ENCODE measurements at places on chromosomes 1 and 21.

- no peak for DNase-seq
These were observed 11.2 kb downstream of the KANK4 start for GRCh38 chr1:62307895-62308492.

DNA sequence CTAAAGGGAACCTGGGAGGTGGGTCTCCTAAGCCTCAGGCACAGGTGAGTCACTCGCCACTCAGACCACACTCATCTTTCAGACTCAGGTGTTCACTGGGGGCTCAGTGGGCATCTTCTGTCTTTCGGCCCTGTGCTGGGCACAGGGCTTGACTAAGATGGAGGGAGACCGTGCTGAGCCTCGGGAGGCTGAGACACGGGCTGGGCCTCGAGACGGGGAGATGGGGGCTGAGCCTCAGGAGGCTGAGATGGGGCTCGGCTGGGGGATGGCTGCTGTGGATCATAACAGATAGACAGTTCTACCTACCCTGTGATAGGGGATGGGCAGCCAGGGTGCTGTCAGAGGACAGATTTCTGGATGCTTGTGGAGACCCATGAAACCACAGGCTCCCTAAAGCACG, 15.5 kb upstream of the IFNLR1 start:
- no peak for DNase-seq

DNA sequence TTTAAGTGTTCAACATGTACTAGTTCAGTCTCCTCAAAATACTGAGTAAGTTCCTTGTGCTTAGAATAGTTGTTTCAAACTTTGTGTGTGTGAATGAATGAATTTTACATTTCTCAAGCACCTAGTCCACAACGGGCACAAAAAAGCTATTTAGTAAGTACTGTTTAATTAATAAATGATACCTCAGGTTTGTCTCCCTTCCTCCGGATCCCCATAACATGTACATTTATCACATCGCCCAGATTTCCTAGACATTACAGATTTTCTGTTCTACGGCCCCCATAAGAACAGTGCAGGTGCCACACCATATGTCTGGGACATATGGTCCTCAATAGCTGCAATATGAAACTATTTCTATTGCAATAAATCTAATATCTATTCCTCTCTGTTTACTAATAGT, 1.3 kb upstream of the TTF2 start:
- DNase-seq: no peak

GRCh38 chr1:153936011-153936802, 10.3 kb downstream of the DENND4B start:
- DNase-seq: no peak

- no peak for DNase-seq
These were observed 149.4 kb downstream of the ELAVL4 start for GRCh38 chr1:50257940-50258685.

GRCh38 chr1:93839307-93839706, 39.7 kb downstream of the DNTTIP2 start:
- DNase-seq: peak; percentile 54

GRCh38 chr1:49050041-49050440, 273.4 kb upstream of the BEND5 start:
- DNase-seq: no peak

DNA sequence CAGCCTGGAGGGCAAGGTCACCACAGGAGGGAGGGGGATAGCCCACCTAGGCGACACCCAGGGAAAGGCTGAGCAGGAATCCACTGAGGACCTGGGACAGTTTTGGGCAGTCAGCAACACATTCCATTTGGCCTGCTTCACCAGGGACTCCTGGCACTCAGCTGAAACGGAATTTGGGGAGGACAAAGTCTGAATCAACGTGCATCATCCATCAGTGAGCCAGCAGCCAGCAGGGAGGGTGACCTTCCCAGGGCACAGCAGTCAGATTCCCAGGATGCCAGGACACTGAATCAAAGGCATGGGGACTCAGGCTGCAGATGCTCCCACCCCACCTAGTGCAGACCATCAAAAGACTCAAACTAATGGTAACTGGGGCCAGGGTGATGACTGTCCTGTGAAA, 4.6 kb downstream of the SH3BP5L start:
- peak; percentile 94 for DNase-seq

DNA sequence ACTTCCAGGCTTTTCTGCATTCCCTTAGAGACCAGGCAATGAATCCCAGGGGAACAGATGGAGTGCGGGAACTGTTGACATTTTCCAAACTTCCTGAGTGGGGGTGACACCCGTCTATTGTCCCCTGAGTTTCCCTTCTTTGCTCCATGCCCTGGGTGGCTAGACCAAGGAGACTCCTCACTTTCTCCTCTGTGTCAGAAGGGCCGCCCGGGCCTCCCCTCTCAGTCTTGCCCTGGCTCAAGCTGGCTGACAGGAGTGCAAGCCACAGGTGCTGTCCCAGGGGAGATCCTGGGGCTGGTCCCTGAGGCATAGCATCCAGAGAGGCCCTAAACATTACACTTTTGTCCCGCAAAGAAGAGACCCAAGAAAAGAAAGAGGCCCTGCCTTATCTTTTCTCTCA, 62.8 kb downstream of the DDX20 start:
- no peak for DNase-seq

DNA sequence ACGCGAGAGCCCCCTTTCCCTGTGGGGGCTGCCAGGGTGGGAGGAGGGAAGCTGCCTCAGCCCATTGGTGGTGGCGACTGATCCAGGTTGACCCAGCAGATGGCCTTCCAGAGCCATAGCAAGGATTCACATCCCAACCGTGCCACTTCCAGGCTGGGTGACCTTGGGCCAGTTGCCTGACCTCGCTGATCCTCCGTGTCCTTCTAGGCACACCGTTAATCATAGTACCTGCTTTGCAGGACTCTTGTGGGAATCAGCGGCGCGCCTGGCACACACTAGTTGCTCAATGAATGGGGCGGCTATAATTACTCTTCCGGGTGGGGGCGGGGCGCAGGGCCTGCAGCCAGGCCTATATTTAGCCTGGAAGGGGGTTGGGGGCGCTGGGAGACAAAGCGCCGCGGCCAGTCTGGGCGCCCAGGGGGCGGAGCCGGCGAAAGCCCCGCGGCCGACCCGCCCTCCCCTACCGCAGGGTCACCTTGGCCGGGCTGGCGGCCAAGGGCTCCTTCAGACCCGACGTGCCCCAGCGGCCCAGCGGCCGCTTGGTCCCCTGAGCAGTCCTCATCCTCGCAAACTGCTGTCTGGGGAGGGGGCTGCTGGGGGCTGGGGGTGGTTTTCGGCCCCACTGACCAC, 5.1 kb downstream of the HSPB7 start:
- peak; percentile 81 for DNase-seq

GRCh38 chr1:165315481-165315880, 41.0 kb downstream of the LMX1A start:
- no peak for DNase-seq

DNA sequence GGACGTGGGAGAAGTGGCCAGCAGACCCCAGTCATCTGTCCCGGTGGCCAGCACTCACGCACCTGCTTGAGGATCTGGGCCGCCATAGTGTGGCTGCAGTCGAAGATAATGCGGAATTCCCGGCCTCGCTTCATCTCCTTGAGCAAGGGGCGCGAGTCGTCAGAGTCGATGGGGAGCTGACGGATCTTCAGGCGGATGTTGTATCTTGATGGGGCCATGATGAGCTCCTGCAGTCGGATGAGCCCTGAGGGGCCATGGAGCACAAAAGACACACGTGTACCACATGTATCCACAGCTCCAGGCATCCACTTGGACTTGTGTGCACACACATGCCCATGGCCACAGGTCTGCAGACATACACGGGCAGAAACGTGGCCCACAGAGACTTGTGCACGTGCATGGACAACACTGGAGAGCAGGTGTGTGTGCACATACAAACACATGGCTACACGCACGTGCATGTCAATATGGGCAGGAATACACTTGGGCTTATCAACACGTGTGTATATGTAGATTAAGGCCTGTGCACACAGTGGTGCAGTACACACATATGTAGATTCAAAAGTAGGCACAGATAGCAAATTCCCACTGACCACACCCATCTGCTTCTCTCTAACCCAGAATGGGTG, 162.1 kb downstream of the GRIK3 start:
- DNase-seq: no peak

DNA sequence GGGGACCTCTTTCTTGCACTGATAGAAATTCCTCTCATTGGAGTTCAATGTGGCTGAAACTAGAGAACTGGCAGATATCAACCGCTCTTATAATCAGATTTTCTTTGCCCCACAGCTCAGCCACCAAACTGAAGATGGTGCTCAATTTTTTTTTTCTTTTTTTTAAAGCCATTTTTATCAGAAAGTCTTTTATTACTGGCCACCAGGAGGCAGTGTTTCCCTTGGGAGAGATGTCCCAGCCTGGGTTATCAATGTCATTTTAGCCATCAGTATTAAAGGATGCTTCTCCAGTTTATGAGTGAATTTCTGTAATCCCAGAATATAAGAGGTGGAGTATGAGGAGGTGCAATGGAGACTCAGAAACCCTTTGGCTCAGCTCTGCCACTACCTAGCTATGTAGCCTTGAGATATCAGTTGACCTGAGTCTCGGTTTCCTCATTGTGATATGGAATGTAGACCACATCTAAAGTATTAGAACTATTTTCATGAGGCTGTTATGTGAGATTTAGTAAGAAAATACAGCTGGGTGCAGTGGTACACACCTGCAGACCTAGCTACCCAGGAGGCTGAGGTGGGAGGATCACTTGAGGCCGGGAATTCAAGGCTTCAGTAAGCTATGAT, 27.6 kb downstream of the CD244 start:
- DNase-seq: peak; percentile 15

GRCh38 chr1:231940116-231940515, 313.5 kb downstream of the DISC1 start:
- no peak for DNase-seq

GRCh38 chr1:21891621-21892479, 45.3 kb downstream of the HSPG2 start:
- DNase-seq: no peak

DNA sequence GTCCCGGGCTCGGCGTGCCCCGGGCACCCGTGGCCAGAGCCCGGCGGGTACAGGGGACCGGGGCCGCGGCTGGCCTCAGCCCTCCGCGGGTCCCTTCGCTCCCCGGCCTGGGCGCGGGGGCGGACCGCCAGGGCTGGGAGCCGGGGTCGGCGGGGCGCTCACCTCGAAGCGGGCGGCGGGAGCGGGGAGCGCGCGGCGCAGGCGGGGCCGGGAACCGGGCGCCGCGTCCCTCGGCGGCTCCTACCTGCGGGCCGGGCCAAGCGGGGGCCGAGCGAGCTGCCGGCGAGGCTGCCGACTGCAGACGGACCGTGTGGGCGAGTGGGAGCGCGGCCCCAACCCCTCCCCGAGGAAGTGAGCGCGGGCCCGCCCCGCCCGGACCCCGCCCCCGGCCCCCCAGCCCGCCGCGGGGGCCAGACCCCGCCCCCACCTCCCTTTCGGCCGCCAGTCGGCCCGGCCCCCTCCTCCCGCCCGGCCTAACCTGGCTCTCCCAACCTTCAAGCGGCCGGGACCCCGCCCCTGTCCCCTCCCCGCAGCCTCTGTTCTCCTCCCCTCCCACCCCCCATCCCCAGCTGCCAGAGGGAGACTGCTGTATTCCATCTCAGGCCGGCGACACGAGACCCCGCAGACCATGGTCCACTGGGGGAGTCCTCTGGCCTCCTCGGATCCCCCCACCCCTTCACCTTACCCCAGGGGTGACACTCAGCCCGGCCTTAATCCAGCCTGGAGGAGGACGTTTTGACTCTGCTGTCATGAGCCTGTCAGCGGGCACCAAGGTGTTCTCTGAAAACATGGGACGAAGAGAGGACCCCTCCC, at the start of gene FHL3:
Gene FHL3, minus strand, starts transcription at position 320 of the 813 bp plus-strand sequence. CDS start 6,102 bp downstream, outside the sequence.
- DNase-seq: no peak

- DNase-seq: no peak
These were observed 85.9 kb downstream of the UROD start for GRCh38 chr1:45097944-45098343.

DNA sequence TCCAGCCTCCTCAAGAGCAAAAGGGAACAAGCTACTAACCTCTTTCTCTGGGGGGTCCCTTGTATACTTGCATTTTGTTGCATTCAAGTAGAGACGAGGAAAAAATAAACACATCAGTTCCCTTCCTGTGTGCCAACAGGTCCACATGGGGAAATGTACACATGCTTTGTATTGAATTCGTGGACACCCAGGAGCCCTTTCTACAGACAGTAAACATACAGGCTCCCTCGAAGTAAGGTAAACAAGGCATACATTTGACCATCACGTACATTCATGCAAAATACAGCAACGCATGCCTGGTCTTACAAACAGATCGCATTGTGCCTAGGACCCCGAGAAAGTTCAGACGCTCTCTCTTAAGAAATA, 1.1 kb downstream of the KCND3 start:
- DNase-seq: no peak

GRCh38 chr1:8789314-8790214, 27.9 kb downstream of the RERE start:
- DNase-seq: no peak

DNA sequence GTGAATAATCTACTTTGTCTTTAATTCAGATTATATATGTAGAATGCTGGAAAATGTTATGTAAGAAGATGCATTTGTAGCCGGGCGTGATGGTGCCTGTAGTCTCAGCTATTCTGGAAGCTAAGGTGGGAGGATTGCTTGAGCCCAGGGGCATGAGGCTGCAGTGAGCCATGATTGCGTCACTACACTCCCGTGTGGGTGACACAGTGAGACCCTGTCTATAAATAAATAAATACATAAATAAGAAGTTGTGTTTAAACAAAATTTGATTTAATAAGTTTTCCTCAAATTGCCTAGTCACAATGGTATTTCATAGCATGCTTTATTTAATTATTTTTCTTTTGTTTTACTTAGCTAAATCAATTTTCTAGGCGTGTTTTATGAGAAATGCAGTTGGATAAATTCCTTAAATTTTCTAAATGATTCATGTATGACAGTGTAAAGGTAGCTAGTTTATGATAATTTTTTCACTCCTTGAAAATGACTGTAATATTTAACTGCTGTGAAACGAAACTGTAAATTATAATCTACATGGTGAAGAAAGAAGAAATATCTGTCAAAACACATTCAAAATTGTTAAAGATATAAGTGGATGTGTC, 232.6 kb downstream of the SRGAP2C start:
- no peak for DNase-seq

DNA sequence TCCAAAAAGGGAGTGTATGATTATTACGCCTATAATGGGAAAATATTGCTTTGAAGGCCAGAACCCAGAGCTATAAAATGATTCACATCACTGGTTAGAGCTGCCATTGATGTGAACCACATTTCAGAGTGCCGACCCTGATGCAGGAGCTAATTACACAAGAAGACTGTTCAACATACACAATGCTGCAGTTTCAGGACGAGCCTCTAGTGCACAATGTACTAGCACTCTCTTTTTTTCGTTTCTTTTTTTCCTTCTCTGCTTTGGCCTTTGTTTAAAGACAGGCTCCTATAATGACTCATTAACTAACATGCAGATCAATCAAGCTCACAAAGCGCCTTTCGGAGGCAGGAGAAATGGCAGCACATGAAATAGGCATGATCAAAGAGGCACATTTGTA, 66.0 kb upstream of the HMGB4 start:
- DNase-seq: no peak

DNA sequence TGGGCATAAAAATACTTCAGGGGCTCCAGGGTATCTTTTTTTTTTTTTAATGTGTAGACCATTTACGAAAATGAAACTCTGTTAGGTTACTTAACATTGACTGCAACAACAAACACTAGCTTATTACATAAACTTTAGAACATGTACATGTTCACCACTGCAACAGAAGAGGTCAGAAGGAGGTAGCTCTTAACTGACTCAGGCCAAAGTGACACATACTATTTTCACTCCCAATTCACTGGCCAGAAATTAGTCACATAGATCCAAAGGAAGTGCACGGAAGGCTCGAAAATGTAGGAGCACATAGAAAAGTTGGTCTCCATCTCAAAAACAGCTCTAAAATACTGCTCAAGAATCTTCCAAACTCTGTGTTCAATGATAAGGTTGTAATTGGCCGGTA, 107.2 kb downstream of the AKT3 start:
- DNase-seq: peak; percentile 73

GRCh38 chr1:236692742-236693141, 6.4 kb downstream of the ACTN2 start:
- DNase-seq: no peak
